ENCODE measurements at places on chromosomes 5 and 9. TPM values are rescaled to one million over a fixed set of nuclear protein-coding genes. Genes with fewer than 3 reads are reported as not detected.

GRCh38 chr5:85397451-85397850, 1012.8 kb upstream of the EDIL3 start:
- no peak for DNase-seq

GRCh38 chr9:83508067-83508466, 30.1 kb downstream of the FRMD3 start:
- no peak for DNase-seq

DNA sequence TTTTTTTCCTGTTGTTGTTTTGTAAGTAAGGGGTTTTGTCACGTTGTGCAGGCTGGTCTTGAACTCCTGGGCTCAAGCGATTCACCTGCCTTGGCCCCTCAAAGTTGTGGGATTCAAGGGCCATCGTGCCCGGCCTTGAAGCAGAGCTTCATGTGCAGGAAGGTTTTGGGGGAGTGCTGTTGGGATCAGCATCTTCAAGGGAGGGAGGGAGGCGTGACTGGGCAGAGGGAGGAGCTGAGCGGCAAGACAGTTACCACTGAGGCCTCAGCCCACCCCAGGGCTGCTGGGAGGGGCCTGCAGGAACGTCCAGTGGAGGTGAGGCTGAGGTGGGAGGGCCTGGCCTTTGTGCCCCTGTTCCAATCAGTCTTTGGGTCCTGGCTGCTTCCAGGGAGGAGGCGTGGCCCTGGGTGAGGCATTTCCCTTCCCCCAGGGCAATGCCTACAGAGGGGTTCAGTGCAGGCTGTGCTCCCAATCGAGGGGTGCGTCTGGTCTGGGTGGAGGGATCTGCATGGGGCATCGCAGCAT, 21.4 kb downstream of the OR2V1 start:
- no peak for DNase-seq

DNA sequence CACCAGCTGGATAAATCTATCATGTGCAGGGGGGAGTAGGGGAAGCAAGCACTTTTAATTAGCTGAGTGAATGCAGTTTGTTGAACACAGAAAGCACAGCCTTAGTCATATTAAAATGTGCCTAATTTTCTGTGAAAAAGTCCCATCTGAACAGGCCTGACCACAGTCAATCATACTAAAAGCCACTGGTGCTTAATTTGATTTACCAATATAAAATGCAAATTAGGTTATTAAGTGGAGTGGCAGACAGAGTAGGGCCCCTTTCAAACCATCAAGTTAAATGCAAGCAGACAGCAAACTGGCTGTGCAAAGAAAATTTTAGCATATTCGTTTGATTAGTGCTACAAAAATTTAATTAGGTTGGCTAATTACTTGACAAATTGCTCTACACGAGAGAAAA, 176.1 kb downstream of the ISL1 start:
- DNase-seq, result no peak

DNA sequence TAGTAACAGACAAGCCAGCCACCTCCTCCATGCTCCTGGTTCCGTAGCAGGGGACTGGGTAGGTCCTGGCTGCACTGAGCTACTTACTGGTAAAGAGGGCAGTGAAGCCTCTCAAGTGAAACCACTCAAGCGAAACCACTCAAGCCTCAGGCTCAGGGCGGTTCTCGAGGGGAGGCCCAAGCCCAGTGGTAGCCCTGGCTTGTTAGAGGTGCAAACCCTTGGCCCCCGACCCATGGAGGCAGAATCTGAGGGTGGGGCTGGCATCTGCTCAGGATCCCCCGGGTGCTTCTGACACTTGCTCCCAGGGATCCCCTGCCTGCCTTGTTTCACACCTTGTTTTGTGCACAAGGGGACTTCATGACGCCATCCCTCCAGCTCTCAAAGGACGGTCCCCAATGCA, 76.5 kb upstream of the OLFM1 start:
- DNase-seq, result no peak

- DNase-seq, result no peak
Observed at GRCh38 chr5:111934511-111934910, 177.5 kb upstream of the NREP start.

- DNase-seq, result no peak
Observed at GRCh38 chr9:98634685-98635336, 73.9 kb downstream of the GABBR2 start.

DNA sequence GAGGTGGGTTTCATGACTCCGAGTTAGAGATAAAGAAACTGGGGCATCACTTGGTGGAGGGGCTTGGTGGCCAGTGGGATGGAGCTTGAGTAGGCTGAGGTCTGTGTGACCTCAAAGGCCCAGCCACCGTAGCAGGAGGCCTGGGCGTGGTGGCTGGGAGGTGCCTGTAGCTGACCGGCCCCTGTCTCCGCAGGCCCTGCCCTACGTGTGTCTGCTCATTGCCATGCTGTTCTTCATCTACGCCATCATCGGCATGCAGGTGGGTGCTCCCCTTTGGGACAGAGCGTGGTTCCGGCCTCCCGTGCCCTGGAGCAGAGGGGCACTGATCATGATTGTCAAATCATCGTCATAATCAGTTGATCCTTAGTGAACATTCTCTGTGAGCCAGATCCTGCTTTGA, 196.2 kb downstream of the CACNA1B start:
- DNase-seq, result no peak

DNA sequence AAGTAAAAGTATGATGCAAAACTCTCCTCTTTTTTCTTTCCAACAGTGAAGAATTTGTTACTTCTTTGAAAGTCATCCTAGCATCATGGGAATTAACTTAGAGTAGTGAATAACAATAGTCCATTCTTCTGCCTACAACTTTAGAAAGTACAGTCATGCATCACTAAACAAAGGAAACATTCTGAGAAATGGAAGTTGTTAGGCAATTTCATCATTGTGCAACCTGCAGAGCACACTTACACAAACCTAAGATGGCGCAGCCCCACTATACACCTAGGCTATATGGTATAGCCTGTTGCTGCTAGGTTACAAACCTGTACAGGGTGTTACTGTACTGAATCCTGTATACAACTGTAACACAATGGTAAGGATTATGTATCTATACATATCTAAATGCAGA, 1209.3 kb upstream of the C9orf72 start:
- DNase-seq, result no peak

GRCh38 chr9:98442541-98442940, 187.1 kb upstream of the TBC1D2 start:
- no peak for DNase-seq

- DNase-seq, result no peak
Observed at GRCh38 chr5:34685485-34686165, 29.5 kb downstream of the RAI14 start.

DNA sequence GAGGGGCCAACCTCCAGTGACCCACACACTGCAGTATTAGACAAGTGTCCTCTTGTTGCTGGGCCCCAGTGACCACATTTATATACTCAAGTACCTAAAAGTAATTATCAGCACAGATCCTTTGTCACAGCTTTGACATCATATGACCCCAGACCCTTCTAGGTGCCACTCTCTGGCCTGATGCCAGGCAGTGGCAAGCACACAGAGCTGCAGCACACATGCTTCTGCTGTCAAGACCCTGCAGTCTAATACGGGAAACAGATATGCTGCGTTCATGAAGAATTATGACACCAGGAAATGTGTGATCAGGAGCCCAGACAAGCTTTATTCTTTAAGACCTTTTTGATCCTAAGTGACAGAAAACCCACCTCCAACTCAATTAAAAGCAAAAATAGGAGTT, 63.8 kb upstream of the AFAP1L1 start:
- no peak for DNase-seq

DNA sequence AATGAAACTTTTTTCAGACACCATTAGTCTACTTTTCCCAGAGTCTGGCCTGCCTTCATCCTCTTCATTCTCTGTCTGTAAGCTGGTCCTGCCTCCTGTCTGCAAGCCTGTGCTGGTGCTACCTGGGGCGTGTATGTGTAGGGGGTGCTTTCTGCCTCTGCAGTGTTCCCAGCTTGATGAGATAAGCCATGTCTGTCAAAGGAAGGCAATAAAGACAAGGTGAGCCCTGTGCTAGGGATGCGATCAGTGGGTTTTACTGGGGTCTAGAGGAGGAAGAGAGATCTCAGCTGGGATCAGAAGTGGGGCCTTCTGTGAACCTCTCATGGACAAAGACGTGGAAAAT, 78.0 kb upstream of the TGFBR1 start:
- DNase-seq, result no peak

DNA sequence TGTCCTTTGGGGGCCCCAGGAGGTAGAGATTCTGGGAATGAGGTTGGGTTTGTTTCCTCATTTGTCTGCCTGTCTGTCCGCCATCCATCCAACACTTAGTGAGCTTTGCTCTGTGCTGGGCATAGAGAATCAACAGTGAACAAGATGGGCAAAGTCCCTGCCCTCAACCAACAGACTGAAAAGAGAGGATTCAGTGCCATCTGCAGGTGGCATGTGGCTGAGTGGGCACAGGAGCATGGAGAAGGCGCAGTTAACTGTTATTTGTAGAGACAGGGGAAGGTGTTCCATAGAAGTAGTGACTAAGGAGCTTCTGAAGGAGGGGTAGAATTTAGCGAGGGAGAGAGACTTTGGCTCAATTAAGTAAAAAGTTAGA, 23.1 kb downstream of the POLR1E start:
- DNase-seq, result no peak

DNA sequence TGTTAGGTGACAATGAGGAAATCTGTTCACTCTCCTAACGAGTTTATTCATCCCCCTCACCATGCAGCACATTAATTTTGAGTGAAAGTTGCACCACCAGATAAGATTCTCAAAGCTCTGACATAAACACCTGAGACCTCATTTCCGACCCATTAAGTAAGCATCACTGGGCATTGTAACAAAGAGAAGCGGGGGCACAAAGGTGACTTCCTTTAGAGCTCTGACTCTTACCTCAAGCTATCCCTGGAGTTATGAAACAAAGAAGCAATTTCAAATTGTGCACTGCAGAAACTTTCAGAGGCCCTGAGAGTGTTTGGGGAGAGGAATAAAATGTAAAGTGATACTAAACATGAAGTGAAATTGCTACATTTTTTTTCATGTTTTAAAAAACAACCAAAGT, 29.5 kb downstream of the C5orf15 start:
- DNase-seq, result no peak

- no peak for DNase-seq
Observed at GRCh38 chr9:106930477-106930876, 67.5 kb downstream of the ZNF462 start.

RBM18 gene
- 22.2 TPM for total RNA-seq

LAMC3 gene
- total RNA-seq, result 30.1 TPM

CREBRF gene
- 19.9 TPM for total RNA-seq

LTC4S gene
- 1.0 TPM for total RNA-seq

PKD2L2 gene
- not detected for total RNA-seq

EDIL3 gene
- 74.6 TPM for total RNA-seq

GTF3C5 gene
- 71.7 TPM for total RNA-seq

COL27A1 gene
- total RNA-seq, result 61.4 TPM

MLANA gene
- not detected for total RNA-seq

SH3TC2 gene
- 0.13 TPM for total RNA-seq

All from endothelial cell (in vitro differentiated cells).